ENCODE measurements at places on chromosomes 4 and X.

GRCh38 chrX:143988356-143988755 is 104.5 kb downstream of the UBE2NL start:
- DNase-seq = no peak

- DNase-seq = no peak
Observed at GRCh38 chr4:16079046-16079445, 4.8 kb downstream of the PROM1 start.

- DNase-seq = no peak
Observed at GRCh38 chr4:22884157-22884556, 191.4 kb downstream of the GBA3 start.

- no peak for DNase-seq
Observed at GRCh38 chr4:104457308-104457981, 37.2 kb downstream of the CXXC4 start.

DNA sequence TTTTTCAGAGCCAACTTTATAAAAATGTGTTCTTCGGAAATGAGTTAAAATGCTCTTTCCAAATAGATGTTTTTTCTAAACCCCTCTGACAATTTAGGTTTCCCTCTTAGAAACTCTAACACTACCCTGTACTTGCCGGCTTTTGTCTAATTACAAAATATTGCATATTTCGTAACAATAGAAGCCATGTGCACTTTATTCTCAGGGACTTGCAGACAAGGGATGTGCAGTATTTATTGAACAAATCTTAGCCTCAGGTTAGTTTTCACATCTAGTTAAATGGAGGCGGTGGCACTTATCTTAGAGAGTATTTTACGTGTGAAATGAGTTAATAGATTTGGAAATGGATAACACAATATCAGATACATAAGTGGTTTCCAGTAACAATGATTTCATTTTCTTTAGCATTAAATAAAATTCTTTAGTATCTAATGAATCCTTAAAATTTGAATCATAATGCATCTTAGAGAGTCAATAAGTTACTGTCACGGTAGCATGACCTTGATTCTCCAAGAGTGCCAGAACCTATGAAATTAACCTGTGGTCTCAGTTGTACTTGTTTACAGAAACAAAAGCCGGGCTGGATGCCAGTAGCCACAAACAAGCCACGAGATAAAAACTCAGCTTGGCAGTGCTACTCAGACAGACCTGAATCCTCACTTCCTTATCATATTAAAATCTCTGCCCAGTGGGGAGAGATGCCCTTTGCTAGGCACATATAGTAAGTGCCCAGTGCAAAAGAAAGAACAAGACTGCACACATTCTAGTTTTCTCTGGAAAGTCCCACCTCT is 772 bp upstream of the PABPC4L start:
- DNase-seq = no peak
